ENCODE measurements at places on chromosomes 4 and X. TPM values are rescaled to one million over a fixed set of nuclear protein-coding genes. Genes with fewer than 3 reads are reported as not detected.

The CFAP47 gene
- not detected for total RNA-seq

The MTNR1A gene
- total RNA-seq = not detected

The BLOC1S4 gene
- 28.0 TPM for total RNA-seq

The ADAMTS3 gene
- total RNA-seq = 4.4 TPM

The LGI2 gene
- 0.94 TPM for total RNA-seq

The EMD gene
- 73.5 TPM for total RNA-seq

The NPY2R gene
- 7.3 TPM for total RNA-seq
